ENCODE measurements at places on chromosomes 11 and 22. TPM values are rescaled to one million over a fixed set of nuclear protein-coding genes. Genes with fewer than 3 reads are reported as not detected.

ADM gene
- total RNA-seq, result 144 TPM

DNAJB7 gene
- total RNA-seq, result not detected

RIBC2 gene
- 0.86 TPM for total RNA-seq

RAG2 gene
- not detected for total RNA-seq

KCNJ11 gene
- total RNA-seq, result 0.07 TPM

MRGPRF gene
- total RNA-seq, result not detected

POLR2F gene
- 95.3 TPM for total RNA-seq

ALKBH8 gene
- 10.8 TPM for total RNA-seq

GAB4 gene
- not detected for total RNA-seq

LRRC10B gene
- total RNA-seq, result not detected

P2RX6 gene
- total RNA-seq, result 0.07 TPM

CECR2 gene
- 1.2 TPM for total RNA-seq

BRSK2 gene
- total RNA-seq, result 0.20 TPM

TBX10 gene
- not detected for total RNA-seq

APOL2 gene
- total RNA-seq, result 89.8 TPM

SLC22A12 gene
- total RNA-seq, result not detected

THY1 gene
- total RNA-seq, result not detected

C11orf97 gene
- not detected for total RNA-seq

TUBA8 gene
- 7.3 TPM for total RNA-seq

OR10D3 gene
- not detected for total RNA-seq

HEPN1 gene
- 0.11 TPM for total RNA-seq

SLC22A6 gene
- total RNA-seq, result not detected

CDC42BPG gene
- total RNA-seq, result 0.20 TPM

PYGM gene
- total RNA-seq, result 0.35 TPM

EXPH5 gene
- 0.07 TPM for total RNA-seq

TRIM6 gene
- total RNA-seq, result 2.0 TPM
